Activated CD4-positive, alpha-beta T cell treated with anti-CD3 and anti-CD28 coated beads, Interleukin-2, amount 50 U/mL, for 4 hours (primary cell): ENCODE measurements at places on chromosomes 4 and X.

GRCh38 chrX:109760922-109761250 is 27.8 kb upstream of the ACSL4 start:
- no peak for DNase-seq

DNA sequence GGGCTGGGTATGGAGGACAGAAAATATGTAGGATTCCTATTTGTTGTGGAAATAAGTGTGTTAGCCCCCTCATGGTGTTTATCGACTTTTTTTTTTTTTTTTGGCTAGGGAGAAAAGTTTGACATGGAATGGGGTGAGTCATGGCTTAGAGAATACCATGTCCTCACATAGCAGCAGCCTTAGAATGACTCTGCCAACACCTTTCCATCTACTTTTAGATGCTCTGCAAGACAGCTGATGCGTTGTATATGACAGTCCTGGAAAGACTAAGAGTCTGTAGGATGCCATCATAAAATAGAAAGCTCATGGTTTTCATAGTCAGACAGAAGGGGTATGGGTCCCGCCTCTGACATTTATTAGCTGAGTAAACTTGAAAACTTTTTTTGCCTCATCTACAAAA is 37.7 kb downstream of the MTTP start:
- DNase-seq, result no peak

GRCh38 chr4:86939729-86940575 is 5.1 kb downstream of the AFF1 start:
- DNase-seq, result no peak

GRCh38 chr4:85228264-85228663 is 246.7 kb upstream of the ARHGAP24 start:
- no peak for DNase-seq

- no peak for DNase-seq
These were observed 2.3 kb downstream of the P2RY4 start for GRCh38 chrX:70257423-70258288.

DNA sequence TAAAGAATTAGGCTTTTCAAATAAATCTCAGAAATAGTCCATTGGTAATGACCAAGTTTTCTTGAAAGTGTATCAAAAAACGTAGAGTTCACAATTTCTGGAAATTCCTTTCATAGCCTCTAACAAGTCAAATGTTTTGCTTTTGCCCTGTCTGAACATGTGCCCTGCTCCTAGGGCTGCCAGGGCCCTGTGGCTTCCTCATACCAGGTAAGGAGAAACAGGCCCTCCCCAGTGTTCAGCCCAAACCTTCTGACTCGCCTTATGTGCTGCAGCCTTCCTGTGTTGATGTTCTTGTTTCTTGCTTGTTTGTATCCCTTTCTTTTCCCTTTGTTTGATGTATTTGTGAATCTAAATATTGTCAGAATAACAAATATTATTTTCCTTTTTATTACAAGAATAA is 146.1 kb upstream of the PACRGL start:
- DNase-seq, result no peak

GRCh38 chr4:157988641-157989040 is 184.2 kb downstream of the GASK1B start:
- no peak for DNase-seq

GRCh38 chr4:177237291-177237690 is 72.4 kb upstream of the NEIL3 start:
- DNase-seq, result no peak

DNA sequence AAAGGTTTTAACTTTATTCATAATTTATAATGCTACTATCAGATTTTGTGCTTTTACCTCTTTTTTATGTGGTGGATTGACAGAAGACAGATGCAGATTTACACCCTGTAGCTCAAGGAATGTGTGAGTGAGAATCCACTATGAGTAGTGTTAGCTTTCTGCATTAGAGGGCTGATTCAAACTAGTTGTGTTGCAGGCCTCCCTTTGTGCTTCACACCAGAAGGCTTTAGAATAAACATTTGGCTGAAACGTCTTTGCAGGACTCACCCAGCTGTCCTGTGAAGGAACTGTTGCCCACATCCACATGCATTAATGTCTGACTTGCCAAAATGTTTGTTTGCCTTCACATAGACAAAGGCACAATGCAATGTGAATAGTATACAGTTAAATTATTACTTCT is 127.0 kb downstream of the PCDH7 start:
- no peak for DNase-seq

- DNase-seq, result no peak
These were observed 6.0 kb downstream of the SLC2A9 start for GRCh38 chr4:10015140-10015753.

GRCh38 chr4:86564795-86565194 is 29.3 kb upstream of the PTPN13 start:
- no peak for DNase-seq

GRCh38 chr4:26151615-26152014 is 169.2 kb upstream of the RBPJ start:
- DNase-seq, result no peak

GRCh38 chrX:69813677-69814076 is 197.8 kb downstream of the EDA start:
- no peak for DNase-seq

DNA sequence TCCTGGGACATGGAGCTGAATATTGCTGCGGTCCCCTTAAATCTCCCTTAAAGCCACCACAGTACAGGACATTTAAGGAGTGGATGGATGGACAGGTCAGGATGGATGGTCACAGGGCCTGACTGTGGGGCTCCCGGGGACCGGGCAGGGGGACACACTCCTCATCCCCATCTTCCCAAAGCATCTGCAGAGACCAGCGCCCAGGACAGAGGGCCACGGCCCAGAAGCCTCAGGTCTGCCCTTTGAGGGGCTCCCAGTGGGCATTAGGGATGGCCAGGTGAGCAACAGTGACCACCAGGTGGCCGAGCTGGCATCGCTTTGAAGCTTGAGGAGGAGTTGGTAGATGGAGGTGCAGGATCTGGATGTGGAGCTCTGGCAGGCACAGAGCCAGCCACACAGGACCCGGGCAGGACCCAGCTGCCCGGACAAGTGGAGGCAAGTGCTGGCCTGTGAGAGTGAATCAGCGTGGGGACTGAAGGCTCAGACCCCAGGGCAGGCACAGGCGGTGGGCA is 51.4 kb downstream of the ABLIM2 start:
- no peak for DNase-seq
